Stimulated activated CD4-positive, alpha-beta T cell treated with anti-CD3 and anti-CD28 coated beads, Interleukin-2, amount 100 ng/mL, for 48 hours (primary cell): ENCODE measurements at places on chromosomes 5 and 9.

DNA sequence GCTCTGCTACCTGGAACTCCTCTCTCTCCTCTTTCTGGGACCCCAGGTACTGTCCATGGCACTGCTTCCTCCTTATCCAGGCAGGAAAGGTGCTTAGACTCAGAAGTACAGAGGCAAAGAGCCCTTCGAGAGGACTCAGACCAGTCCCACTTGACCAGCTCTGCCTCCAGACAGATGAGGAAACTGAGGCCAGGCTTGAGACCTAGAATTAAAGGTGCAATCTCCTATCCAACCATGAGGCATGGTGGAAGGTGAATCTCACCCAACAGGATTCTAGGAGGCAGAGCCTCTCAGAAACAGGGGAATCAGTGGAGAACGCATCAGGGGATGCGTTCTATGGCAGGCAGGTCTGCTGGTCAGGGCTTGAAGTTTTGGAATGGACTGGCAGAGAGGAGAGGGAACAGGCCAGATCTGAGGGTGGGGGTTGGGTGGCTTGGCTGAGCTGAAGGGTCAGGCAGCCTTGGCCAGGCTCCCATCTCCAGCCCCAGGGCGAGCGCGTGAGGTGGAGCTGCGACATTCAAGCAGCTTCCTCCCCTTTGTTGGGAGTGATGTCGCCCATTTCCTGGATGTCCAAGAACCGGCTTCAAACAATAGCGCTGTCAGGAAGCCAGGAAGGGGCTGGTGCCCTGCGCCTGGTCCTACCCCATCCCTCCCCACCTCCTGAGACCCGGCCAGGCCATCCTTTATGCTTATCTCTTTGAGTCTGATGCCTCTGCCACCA, 26.2 kb downstream of the NDUFA8 start:
- no peak for DNase-seq

GRCh38 chr9:136237486-136238341, 7.9 kb downstream of the QSOX2 start:
- DNase-seq, result no peak

GRCh38 chr5:126481243-126481642, 58.0 kb downstream of the GRAMD2B start:
- no peak for DNase-seq

- DNase-seq, result no peak
Measured at GRCh38 chr9:78009186-78009585, 22.4 kb downstream of the GNAQ start.

- no peak for DNase-seq
Measured at GRCh38 chr9:12271421-12271891, 421.7 kb upstream of the TYRP1 start.

GRCh38 chr5:79936002-79936645, 54.9 kb downstream of the MTX3 start:
- DNase-seq, result no peak

DNA sequence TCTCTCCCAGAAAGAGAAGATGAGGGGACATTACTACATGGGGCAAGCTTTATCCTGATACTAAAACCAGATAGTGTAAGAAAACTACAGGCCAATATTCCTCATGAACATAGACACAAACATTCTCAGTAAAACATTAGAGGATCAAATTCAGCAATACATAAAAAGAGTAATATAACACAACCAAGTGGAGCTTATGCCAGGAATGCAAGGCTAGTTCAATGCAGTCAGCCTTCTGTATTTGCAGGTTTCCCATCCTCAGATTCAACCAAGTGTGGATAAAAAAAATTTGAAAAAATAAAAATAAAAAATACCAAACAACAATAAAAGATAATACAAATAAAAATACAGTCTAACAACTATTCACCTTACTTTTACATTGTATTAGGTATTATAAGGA, 31.3 kb downstream of the CCDC69 start:
- DNase-seq, result no peak

DNA sequence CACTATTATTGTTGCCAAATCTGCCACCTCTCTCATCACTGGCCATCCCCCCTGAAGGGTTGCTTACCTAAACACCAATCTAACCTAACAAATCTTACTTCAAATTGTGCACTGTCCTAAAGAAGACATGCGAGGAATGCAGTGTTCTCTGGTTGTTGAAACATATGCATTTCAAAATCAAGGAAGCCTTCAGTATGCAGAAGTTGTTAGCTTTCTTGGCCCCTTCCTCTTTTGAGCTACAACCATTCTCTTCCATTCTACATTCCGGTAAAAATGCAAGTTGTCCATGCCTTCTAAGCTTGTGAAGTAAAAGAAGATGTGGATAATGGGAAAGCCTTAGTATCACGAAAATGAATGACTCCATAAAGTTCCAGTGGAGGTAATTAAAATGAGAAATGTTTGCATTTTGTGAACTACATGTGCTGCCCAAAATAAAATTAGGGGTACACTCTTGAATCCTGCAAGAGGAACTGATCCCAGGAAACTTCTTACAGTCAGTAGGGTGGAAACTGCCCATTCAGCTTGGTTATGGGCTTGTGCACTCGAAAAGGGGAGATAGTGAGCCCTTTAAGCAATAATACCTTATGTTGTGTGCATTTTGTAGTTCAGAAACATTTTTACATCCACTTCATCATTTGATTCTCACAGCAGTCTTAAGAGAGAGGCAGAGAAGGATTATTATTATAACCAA, 77.6 kb upstream of the ADRB2 start:
- DNase-seq, result no peak

- DNase-seq, result no peak
Measured at GRCh38 chr9:91995000-91995655, 45.1 kb upstream of the ROR2 start.

DNA sequence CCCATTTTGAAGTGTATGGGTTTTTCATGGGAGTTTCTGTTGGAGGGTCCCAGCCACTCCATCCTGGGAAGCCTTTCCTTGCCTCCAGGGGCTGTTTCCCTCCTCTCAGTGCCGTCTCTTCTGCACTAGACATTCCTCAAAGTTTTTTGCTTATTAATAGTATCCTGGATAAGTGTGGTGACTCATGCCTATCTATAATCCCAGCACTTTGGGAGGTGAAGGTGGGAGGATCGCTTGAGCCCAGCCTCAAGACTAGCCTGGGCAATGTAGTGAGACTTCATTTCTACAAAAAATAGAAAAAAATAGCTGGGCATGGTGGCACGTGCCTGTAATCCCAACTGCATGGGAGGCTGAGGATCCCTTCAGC, 43.1 kb downstream of the RALGPS1 start:
- DNase-seq, result no peak

- DNase-seq, result no peak
Measured at GRCh38 chr5:143311955-143312354, 91.5 kb downstream of the NR3C1 start.

GRCh38 chr5:176692839-176693476, 45.7 kb downstream of the TSPAN17 start:
- no peak for DNase-seq

DNA sequence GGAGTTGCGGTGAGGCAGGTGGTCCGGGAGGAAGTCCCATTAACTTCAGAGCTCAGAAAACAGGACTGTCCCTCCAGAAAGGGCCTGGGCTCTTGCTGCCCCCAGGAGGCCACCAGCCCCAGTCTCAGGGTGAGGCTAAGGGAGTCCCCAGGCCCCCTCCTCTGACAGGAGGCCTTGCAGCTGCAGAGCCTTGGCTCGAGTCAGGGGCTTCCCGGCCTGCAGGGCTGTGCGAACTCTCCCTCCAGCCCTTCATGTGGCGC, 3.2 kb upstream of the STPG3 start:
- DNase-seq, result no peak

DNA sequence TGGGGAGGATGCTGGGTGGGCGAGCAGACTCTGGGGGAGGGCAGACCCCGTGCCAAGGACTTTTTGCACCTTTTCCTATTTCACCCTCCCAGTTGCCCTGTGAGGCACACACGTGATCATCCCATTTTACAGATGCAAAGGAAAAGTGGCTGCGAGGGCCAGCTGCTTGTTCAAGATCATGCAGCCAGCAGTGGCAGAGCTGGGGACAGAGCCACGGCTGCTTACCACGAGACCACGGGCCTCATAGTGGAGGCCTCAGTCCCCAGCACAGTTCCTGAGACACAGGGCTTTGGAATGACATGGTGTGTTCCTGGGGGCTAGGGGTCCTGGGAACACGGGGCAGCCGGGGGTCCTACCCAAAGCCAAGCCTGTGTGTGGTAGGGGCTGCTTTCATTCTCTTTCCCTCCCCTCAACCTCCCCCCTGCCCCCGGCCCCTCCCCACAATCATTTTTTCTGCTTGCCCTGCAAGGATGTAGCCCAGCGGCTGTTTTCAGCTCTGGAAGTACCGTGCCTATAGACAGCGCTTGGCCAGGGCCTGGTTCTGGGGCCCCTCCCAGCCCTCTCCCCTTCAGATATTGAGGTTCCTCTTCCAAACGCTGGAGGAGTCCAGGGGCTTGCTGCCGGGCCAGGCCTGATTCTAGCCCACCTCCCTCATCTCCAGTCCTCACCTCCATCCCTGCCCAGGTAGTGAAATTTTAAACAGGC, 58.5 kb upstream of the IER5L start:
- DNase-seq, result no peak

GRCh38 chr5:141805874-141806595, 72.2 kb downstream of the PCDH1 start:
- no peak for DNase-seq

DNA sequence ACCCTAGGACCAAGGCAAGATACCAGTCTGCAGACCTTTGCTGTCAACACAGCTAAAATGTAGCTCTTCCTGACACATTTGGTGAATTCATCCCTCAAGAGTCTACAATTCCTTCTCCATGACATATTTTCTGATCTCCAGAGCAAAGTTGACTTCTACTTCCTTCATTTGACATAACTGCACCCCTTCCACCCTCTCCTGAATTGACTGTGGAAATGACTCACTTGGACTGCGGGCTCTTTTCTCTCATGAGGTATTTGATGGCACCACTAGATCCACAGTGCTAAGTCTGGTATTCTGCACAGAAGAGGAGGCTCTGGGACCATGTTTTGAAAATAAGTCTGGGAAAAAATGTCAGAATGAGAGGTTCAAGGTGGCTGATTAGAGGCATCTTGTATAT, 338.4 kb upstream of the TRPC7 start:
- no peak for DNase-seq

DNA sequence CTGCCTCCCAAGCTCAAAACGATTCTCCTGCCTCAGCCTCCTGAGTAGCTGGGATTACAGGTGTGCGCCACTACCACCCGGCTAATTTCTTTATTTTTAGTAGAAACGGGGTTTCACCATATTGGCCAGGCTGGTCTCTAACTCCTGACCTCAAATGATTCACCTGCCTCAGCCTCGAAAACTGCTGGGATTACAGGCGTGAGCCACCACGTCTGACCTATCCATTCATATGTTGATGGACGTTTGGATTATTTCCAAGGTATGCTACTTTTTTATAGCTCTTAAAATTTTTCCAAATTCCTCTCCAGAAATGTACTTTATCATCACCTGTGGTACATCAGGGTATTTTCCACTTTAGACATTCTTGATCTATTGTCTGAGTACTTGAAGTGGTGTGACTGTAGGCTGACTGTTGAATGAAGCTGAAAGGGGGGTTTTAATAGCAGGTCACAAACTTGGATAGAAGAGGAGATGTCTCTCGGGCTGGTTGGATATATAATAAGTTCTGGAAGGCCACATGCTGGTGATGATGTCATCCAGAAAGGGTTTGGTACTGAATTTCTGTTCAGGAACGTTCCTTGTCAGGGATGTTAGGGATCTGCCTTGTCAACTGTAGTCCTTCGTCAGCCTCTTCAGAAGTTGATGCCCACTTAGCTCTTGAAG, 7.4 kb downstream of the CTNNA1 start:
- DNase-seq, result no peak

DNA sequence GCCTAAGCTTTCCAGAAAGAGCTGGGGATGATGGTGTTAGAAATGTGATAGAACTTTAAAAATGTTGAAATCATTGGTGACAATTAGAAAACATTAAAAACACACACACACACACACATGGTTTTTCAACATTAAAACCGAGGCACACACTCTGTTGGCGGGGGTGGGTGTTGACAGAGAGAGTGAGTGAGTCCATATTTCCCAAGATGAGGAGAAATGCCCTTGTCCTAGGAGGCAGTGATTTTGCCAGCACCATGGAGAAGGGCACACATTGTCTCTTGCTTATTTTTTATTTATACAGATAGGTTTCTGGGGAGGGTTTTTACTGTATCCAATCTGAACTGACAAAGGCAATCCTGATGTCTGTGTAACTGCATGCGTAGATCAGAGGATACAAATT, 152.5 kb downstream of the INSYN2B start:
- DNase-seq, result no peak

DNA sequence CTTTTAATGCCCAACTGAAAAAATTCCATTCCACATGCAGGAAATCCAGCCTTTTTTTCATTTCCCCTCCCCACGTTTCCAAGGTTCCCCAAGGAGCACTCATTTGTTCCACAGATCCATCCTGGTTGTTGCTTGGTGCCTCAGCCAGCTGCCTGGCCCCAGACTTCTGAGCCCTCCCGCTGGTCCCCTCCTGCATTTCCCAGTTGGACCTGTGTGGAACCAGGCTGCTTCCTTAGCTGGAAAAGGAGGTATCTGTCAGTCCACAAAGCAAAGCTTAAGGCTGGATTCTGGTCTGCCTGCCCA, 44.8 kb downstream of the ANGPTL2 start:
- no peak for DNase-seq

- no peak for DNase-seq
Measured at GRCh38 chr5:42894057-42894456, 82.4 kb upstream of the SELENOP start.

DNA sequence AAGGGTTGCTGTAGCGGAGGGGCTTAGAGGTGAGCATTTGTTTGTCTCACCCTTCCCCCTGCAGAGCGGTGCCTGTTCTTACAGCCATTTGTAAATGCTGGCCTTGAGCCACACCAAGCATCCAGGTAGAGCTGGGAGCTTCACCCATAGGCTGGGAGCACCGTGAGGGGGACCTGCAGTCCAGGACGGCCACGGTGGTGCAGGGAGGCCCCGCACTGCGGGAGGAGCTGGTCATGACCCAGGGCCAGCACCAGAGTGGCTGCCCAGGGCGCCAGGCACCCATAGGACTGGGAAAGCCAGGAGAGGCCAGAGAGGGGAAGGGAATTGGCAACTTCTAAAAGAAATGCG, 197.3 kb upstream of the ADAMTS16 start:
- DNase-seq, result no peak

DNA sequence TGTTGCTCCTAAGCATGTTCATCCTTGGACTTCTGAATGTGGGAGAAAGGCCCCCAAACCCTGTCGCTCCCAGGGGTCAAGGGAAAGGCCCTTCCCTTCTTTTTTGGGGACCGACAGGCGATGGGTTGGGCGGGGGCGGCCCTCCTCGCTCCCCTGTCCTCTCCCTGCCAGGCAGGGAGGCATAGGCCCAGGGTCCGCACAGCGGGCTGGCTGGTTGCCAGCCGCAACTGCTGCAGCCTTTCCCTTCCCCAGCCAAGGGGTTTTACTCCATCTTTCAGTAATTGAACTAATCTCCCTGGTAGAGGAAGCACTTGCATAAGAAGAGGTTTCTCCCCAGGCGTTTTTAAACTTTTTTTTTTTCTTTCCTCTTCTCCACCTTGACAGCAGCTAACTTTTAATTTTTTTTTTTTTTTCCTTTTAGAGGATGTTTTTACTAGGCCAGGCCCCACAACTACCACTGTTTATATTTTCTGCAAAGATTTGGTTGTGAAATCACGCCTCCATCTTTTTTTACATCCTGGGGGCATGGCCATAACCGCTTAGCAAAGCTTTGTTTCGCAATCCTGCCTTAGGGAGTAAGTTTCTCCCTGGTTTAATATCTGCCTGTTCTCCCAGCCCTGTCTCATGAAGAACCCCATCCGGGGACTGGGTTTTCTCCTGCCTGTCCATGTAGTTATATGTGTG, 216.9 kb upstream of the ZNF608 start:
- no peak for DNase-seq

- no peak for DNase-seq
Measured at GRCh38 chr5:16666883-16667398, 50.1 kb upstream of the RETREG1 start.
